ENCODE measurements at places on chromosomes 3 and 15.
A peak's percentile ranks its signal among the peaks of the same experiment; 100 is the strongest.

- no peak for DNase-seq
These were observed 48.6 kb upstream of the MAGEF1 start for GRCh38 chr3:184760337-184761074.

GRCh38 chr15:89462198-89462912, 34.0 kb downstream of the RHCG start:
- no peak for DNase-seq

DNA sequence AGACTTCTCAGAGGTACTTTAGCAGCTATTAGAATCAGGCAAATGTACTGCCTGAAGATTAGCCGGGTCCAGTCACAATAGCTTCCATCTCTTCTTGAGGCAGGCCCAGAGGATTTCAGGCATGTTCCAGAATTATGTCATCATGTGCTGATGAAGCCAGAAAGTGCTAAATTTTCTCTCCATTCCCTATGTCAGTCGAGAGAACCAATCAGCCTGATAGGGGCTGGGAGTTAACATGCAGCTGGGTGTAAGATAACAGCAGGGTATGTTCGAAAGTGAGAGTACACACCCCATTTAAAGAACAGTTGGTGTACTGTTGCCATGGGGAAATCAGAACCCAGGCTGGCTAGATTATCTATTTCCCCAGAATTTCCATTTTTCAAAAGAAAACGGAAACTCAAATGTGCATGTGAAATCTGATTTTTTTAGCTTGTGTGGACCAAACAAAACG, 48.7 kb downstream of the MYH15 start:
- no peak for DNase-seq

- DNase-seq: no peak
These were observed 1.0 kb downstream of the DCBLD2 start for GRCh38 chr3:98900265-98901118.

DNA sequence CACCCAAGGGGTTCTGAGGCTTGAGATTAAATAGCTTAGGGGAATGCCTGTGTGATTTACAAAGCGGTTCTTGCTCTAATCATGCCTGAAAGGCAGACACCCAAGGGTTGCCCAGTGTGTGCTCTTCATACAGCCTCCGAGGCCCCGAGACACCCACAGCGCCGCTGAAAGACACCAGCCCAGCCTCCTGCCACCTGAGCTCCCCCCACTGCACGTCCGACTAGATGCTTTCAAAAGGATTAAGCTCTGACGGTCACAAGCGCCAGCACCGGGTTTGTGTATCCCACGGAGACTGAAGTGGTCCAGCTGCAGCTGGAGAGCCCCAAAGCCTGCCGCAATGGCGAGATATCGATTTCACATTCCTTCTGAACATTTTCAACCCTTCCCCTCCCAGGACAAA, 50.3 kb downstream of the SPATA12 start:
- no peak for DNase-seq

DNA sequence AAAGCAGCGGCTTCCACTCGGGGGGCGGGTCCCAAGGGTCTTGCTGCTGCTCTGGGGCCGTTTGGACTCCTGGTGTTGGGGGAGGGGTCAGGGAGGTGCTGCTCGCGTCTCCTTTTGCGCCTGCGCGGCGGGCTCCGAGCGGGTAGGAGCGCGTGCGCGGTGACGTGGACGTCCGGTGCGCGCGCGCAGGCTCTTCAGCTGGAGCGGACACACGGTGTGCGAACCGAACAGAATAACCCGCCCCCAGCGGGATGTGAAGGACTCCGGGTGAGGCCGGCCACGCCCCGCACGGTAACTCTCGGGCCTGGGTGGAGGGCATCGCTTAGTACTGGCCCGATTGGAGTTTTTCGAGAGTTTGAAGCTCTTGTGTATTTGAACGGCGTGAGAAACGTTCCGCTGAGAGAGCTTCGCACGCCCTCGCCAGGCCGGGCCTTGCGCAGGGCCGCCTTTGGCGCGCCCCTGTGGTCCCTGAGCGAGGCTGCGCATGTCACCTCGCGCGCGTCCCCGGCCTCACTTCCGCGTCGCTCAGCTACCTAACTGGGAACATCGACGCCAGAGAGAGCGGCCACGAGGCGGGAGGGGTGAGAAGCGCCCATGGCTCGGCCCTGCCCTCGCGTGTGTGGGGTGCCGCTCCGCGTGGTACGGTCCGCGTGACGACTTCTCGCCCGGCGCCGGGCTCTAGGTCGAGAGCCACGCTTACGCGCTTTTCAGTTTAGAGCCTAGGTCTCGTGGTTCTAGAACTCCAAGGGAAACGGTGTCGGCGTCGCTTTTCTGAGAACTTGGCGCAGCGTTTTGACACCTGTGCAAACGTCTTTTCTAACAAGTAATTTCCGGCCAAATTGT, at the start of gene MGA:
TSS of gene MGA (plus strand) at position 171 of the 843 bp plus-strand sequence.
- peak; percentile 75 for DNase-seq

GRCh38 chr15:39365873-39366272, 215.0 kb upstream of the THBS1 start:
- DNase-seq: no peak

GRCh38 chr3:149487598-149488197, 13.2 kb downstream of the TM4SF4 start:
- DNase-seq: no peak

- DNase-seq: peak; percentile 31
These were observed 136.8 kb upstream of the CCDC54 start for GRCh38 chr3:107240183-107241091.

GRCh38 chr3:119194237-119195150, 21.1 kb downstream of the UPK1B start:
- no peak for DNase-seq

- no peak for DNase-seq
These were observed 130.3 kb downstream of the GHSR start for GRCh38 chr3:172317984-172318383.

DNA sequence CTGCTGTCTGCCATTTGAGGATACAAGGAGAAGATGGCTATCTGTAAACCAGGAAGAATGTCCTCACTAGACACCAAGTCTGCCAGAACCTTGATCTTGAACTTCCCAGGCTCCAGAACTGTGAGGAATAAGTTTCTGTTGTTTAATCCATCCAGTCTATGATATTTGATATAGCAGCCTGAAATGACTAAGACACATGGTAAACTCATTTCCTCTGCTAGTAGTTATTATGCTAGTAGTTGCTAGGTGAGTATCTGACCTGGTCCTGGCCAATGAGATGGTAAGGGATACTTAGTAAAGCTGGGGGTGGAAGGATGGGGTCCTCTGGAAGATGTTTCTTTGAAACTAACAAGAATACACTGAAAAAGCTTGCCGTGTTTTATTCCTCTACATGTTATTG, 280.7 kb upstream of the ARHGEF26 start:
- no peak for DNase-seq

DNA sequence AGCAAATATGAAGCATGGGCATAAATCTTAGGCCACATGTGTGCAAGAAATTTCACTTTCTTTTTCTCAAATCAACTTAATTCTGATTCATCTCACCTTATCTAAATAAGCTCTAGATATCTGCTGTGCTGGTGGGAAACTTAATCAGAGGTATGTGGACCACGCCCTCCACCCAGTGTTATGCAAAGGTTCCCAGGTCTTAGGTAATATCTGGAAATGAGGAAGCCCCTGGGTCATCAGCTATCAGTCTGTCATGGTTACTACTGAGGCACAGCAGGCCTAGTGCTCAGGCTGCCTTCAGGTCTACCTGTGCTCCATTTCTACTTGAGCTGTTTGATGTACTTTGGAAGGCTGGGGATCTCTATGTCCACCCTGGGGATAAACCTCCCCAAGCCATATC, 134.4 kb upstream of the KCNH8 start:
- no peak for DNase-seq

DNA sequence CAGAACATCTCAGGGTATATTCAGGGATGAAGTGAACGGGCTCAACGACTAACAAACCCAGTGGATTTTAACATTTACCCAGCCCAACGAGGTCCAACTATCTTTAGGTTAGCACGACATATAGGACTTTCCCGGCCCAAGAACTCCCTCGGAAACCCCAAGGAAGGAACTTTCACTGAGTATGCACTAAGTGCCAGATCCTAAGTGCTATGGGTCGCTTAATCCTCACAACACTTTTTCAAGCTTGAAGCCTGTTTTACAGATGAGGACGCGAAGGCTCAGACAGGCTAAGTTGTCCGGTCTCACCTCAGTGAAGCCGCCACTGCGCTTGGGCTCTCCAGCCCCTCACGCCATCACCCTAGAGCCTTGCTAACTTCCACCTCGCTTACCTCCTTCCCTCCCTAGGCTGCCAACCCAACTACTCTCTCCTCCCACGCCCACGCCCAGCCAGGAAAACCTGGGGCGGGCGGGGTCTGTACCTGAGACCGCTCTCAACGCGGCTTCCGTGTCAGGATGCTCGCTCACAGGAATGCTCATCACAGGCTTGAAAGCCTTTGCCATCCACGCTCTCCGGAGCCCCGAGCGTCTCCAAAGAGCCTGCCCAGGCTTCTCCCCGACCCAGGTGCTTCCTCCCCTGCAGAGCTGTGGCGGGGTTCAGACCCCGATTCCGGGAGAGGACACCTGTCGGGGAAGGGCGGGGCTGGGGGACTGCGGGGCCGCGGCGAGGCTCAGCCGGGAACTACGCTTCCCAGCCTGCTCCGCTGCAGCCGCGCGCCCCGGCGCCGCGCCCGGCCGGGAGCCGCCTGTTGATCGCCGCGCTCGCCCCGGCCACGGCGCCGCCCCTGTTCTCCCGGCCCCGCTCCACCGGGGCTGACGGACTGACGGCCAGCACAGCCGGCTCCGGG, at the start of gene TMOD2:
TSS of gene TMOD2 (plus strand) at position 806 of the 905 bp plus-strand sequence. CDS start 14,845 bp downstream, outside the sequence.
- DNase-seq: no peak

- no peak for DNase-seq
These were observed 125.8 kb downstream of the PGPEP1L start for GRCh38 chr15:98881526-98882520.

GRCh38 chr3:10502185-10502880, 3.1 kb downstream of the ATP2B2 start:
- no peak for DNase-seq

DNA sequence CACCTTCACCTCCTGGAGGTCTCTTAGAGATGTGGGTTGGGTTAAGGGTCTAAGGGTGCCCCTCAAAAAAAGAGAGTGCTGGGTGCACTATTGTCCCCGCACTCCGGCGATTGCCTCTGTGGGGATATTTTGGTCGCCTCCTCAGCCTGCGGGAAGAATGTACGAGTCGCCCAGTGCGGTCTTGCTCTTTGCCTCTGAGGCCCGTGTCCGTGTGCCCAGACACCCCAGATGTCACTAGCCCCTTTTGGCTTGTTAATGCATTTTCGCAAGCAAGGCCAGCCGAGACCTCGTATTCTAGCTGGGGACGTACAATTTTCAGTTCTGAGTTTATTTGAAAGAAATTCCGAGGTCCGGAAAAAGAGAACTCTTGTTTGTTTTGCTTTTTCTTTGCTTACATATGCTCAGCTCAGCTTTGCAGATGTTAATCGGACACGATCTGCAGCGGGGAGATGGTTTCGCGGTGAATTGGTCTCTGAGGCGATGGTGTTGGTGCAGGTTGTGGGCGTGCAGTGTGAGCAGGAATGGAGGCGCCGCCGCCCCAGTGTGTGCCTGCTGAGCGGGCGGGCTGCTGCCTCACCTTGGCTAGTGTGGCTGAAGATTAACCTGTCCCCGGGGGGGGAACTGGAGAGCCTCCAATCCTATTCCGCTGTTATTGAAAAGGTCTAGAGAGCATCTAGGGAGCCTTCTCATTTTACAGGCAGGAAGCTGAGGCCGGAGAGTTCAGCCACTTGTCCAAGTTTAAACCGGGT, 1.4 kb downstream of the ST6GAL1 start:
- no peak for DNase-seq

DNA sequence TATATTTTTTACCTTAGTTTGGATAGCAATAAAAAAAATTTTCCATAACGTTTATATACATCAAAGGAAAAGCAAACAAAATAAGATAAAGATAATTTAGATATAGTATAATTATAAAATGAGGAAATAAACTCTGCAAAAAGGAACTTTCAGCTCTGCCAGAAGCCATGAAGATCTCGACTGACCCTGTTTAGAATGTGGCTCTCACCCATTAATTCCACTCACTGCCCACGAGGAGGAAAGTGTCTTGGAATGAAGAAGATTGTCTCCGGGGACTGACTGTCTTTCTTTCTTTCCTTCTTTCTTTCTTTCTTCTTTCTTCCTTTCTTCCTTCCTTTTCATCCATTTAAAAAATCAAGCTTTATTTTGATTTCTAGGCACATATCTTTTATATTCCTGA, 20.1 kb upstream of the PRR20G start:
- DNase-seq: no peak

DNA sequence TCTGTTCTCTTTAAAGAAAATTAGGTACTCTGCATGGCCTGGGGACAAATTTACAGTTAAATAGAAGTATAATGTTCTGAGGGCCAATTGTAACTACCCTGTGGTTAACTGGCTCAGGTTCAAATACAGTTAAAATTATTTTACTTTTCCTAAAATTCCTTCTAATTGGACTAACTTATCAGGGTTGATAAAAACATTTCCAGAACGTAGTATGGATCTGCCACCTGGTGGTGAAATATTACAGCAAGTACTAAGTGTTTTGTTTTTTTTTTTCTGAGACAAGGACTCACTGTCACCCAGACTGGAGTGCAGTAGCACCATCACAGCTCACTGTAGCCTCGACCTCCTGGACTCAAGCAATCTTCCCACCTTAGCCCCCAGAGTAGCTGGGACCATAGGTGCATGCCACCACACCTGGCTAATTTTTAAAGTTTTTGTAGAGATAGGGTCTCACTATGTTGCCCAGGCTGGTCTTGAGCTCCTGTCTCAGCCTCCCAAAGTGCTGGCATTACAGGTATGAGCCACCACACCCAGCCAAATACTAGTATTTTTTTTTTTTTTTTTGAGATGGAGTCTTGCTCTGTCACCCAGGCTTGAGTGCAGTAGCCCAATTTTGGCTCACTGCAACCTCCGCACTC, 29.2 kb downstream of the NEO1 start:
- DNase-seq: no peak

- no peak for DNase-seq
These were observed 52.9 kb upstream of the ITGA11 start for GRCh38 chr15:68484696-68485400.

GRCh38 chr3:168714609-168715240, 619.0 kb upstream of the GOLIM4 start:
- DNase-seq: no peak

DNA sequence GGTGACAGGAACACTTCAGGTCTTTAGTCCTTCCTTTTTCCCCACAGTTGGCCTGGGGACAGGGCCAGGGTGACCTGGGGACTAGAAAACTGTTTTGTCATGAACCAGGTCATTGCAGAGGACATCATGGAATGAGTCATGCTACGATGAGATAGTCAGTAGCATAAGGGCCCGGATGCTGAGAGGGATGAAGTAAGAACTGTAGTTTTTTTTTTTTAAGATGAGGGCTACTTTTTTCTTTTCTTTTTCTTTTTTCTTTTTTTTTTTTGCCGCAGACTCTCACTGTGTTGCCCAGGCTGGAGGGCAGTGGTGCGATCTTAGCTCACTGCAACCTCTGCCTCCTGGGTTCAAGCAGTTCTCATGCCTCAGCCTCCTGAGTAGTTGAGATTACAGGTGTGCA, 8.0 kb downstream of the MAP2K5 start:
- DNase-seq: no peak

- DNase-seq: no peak
These were observed 3.2 kb downstream of the MAP2K1 start for GRCh38 chr15:66389859-66390381.
